ENCODE measurements at places on chromosomes 13 and 19.

DNA sequence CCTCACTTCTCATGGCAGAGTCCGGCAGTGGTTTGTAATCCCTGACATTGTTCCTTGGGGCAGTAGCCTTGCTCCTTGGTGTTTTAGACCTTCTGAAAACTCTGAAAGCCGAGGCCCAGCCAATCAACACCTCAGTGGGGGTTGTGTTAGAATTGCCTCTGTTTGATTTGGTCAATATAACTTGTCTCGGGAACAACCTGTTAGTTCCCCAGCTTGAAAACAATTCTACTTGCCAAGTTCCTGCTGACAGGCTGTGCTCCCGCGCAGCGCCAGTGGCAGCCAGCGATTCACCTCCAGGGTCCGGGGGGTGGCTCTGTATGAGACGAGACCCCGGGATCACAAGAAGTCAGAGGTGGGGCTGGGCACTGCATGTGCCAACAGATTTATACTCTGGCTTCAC lies 81.4 kb upstream of the MEDAG start:
- DNase-seq, result no peak

DNA sequence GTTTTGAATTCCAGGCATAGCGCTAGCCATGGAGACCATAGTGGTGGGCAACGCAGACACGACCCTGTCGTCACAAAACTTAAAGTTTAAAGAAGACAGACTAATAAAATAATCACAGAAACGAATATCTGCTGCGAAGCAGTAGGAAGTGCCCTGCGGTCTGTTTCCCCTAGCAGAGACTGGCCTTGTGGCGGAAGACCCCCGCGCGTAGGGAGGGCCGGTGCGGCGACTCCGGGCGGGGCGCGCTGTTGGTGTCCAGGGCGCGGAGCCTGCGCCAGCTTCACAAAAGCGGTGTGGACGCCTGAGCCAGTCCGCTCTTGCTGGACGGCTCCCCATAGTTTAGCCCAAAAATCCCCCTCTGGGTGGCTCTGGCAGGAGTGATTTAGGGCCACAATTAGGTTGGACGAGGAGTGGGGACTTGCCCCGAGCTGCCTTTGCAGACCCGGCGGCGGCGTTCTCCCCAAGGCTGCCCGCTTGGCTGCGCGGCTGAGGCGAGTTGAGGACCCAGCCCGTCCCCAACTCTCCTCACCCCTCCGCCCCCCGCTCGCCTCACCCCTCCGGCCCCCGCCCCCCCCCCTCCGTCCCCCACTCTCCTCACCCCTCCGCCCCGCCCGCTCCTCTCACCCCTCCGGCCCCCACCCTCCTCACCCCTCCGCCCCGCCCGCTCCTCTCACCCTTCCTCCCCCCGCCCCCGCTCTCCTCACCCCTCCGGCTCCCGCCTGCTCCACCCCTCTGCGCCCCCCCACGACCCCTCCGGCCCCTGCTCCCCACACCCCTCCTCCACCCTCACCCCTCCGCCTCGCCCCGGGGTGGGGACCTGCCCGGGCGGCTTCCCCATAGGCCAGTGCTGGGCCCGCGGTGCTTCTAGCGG lies 14.2 kb upstream of the LATS2 start:
- DNase-seq, result peak; percentile 72

DNA sequence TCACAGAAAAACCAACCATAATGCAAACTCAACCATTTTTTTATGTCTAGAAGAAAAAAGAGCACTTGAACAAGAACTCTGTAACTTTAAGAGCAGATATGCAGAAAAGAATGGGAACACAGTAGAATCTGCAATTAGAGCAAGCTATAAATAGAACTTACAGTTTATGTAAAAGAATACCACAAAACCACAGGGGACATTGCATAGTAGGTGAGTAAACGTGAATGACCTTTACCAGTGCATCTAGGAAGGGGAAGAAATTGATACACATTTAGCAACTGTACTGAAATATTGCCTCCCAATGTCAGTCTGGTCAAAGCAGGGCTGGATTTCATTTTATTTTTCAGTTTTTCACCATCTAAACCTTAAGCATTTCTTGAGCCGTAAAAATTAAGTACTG lies 242.2 kb upstream of the EDNRB start:
- no peak for DNase-seq

DNA sequence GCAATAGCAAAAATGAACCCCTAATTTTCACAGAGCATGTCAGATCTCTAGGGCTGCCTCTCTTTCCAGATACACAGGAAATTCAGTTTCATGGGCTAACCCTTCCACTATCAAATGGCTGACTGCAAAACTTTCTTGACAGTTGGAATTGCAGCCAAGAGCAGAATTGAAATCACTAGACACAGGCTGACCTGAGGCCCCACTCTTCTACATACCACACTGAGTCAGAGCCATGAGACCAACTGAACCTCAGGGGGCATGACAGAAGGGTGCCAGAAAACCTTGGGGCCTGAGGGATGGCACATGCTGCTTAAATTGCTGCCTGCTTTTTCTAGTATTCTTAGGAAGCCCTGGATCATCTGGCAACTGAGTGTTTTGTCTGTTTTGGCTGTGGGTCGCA lies 1.7 kb upstream of the DLEU7 start:
- DNase-seq, result no peak

DNA sequence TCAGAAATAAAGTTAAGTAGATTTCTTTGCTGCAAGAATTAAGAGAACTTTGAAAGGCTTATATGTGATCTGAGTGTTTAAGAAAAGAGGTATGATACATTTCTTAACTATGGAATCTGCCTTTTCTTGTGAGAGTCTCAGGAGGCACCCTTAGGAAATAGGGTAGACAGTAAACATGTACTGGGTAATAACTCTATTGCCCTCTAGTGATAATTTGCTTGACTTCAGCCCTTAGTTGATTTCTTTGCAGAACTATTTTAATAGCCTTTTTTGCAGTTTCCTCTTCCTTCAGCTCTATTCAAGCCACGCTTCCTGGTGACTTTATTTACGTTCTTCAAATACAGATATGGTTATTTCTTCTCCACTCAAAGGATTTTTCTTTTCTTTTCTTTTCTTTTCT lies 37.0 kb upstream of the CCNA1 start:
- no peak for DNase-seq

DNA sequence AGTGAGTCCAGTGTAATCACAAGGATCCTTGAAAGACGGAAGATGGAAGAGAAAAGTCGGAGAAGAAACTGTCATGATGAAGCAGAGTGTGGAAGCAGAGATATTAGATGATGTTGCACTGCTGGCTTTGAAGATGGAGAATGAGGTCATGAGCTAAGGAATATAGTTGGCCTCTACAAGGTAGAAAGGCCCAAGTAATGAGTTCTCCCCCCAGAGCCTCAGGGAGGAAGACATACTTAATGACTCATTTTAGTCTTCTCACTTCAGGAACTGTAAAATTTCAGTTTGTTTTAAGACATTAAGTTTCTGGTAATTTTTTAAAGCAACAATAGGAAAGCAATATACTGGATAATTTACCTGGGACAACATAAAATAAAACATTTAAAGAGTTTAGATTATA lies 1331.5 kb upstream of the PCDH20 start:
- no peak for DNase-seq

DNA sequence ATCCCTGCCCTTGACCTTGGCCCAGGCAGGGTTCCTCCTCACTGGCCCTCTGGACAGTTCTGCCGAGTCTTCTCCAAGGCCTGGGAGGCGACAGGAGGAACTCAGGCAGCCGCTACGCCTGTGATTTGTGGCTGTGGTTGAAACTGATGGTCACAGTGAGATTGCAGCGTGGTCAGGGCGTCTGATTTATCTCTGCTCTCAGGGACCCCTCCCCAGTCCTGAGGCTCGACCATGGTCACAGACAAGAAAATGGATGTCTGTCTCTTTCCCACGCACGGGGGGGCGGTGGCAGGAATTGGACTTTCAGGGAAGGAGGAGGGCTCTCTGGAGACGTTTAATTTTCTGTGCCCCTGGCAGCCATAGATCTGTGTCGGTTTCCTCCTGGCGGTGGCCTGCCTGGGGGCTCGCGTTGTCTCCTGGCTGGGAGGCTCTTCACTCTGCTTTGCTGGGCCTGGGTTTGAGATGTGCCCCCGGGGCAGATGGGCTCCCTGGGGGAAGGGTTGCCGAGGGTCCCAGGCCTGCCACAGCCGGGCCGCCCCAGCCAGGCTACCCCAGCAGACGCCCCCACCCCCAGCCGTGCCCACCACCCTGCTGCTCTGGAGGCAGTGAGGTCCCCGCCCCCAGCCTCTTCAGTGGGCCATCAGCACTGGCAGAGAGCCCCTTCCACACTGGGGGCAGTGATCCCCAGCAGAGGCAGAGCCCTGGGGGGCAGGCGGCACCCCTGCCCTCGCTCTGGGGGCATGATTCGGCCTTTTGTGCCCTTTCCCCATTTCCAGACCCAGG lies 167.4 kb downstream of the KDM4B start:
- no peak for DNase-seq

- DNase-seq, result no peak
Measured at GRCh38 chr13:26896986-26897668, 136.5 kb upstream of the GPR12 start.

DNA sequence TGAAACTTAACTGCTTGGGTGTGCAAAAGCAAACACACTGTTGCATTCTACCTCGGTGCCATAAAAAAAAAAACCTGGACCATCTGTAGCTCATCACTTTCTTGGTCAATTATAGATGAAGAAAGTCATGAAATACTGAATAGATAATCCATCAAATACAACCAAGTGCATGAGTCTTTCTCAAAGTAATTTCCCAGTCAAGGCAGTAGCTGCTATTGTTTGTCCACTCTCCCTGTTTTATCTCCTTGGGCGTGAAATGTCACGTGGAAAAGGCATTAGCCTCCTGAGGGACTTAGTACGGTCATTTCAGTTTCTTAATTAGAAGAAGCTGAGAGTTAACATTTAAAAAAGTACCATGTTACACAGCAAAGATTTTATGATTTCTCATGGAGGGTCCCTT lies 1697.9 kb downstream of the PCDH9 start:
- DNase-seq, result no peak

- DNase-seq, result no peak
Measured at GRCh38 chr19:13005861-13006370, 10.6 kb downstream of the NFIX start.

DNA sequence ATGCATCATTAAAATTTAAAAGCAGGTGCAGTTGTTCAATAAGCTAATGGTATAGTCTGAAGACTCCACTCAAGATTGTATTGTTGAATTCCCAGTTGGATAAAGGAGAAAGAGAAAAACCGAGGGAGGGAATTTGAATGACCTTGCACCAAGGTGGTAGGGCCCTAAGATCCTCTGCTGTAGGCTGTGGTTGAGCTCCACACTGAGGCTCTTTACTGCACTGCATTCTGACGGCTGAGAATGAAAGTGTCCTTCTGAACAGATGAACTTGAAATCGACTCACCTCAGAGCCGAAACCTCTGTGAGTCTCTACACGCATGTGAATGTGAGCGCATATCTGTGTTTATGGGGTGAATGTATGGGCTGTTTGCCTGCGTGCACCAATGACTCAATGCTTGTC lies 388.9 kb upstream of the DACH1 start:
- no peak for DNase-seq

GRCh38 chr19:33509774-33510173 lies 11.8 kb downstream of the PEPD start:
- DNase-seq, result no peak

GRCh38 chr13:99320693-99321481 lies 13.7 kb upstream of the GPR183 start:
- no peak for DNase-seq

DNA sequence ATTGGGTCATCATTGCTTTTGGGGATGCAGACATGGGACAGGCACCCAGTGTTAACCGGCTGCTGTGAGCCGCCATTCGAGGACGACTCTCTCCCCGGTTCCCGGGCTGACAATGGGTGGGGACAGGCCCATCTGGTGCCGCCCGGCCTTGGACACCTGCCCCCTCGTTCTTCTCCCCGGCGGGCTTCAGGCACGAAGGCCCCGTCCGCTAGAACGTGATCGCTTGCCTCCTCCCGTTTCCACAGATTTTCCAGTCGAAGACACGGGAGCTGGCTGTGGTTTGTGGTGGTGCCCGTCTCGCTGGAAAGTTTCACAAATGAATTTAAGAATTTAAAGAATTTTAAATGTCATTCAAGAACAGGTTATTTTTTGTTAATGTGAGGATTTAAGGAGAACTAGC lies 2.0 kb downstream of the PALM start:
- DNase-seq, result no peak

GRCh38 chr19:50906217-50906616 lies 5.0 kb downstream of the KLK4 start:
- no peak for DNase-seq

GRCh38 chr19:38714354-38714778 lies 29.9 kb downstream of the CAPN12 start:
- no peak for DNase-seq

GRCh38 chr19:46387713-46388130 lies 25.6 kb downstream of the CCDC8 start:
- no peak for DNase-seq
